ENCODE measurements at places on chromosomes 13 and 19.

GRCh38 chr13:114313061-114313860 lies 1.0 kb upstream of the CHAMP1 start:
- no peak for DNase-seq

- no peak for DNase-seq
Observed at GRCh38 chr19:29329460-29330134, 116.6 kb upstream of the UQCRFS1 start.

GRCh38 chr19:49200238-49200862 lies 42.8 kb downstream of the TRPM4 start:
- no peak for DNase-seq

DNA sequence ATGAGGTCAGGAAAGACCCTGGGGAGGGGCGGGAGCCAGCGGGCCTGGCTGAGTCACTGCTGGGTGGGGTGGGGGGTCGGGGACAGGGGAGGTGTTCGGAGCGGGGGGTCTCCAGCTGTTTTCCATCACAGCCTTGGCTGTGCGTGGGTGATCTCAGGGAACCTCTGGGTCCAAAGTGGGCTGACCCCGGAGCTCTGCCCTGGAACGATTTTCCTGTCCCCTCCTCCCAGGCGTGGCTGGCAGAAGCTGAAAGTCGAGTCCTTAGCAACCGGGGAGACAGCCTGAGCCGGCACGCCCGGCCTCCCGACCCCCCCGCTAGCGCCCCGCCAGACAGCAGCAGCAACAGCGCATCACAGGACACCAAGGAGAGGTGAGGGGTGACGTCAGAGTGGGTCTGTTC lies 10.6 kb downstream of the TRIP10 start:
- no peak for DNase-seq

DNA sequence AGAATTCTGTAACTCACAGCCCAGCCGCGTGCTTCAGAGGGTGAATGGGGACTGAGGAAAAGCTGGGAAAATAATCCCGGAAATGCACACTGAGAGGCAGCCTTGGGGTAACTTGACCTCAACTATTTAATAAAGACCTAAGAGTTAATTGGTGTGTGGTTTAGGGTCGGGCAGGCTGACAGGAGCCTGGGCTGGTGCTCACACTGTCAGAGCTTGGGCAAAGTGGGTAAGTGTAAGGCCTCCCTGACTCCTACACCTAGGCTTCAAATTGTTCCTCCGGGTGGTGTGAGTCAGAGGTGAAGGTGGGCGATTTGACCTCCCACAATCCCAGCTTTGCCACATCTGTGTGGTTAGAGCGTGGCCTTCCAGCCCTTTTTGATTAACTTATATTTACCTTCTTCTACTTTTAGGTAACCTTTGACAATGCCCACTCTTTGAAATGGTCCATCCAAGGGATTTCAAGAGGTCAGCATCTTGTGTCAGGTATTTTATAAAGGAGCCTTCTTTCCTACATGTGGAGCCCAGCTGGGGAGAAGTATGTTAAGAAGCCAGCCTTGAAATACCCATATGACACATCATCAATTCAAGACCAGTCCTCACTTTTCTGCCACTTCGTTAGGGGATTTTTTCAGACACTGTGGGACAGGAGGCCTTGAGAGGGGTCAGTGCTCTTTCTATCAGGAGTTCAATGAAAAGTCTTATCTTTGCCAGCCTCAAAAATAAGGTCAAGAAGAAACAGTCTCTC lies 114.2 kb downstream of the NUFIP1 start:
- no peak for DNase-seq

DNA sequence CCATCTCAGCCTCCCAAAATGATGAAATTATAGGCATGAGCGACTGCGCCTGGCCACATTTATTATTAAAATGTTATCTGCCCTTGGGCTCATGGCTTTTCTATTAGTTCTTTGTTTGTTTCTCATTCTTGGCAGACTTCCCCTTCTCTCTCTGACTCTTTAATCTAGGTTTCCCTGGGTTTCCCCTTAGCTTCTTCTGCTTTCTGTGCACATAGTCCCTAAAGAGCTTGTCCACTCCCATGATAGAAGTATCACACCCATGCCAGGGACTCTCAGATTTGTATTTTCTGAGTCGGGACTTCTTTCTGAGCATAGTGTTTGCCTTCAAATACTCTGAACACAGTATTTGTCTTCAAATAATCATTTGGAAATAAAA lies 38.6 kb upstream of the ITM2B start:
- no peak for DNase-seq

DNA sequence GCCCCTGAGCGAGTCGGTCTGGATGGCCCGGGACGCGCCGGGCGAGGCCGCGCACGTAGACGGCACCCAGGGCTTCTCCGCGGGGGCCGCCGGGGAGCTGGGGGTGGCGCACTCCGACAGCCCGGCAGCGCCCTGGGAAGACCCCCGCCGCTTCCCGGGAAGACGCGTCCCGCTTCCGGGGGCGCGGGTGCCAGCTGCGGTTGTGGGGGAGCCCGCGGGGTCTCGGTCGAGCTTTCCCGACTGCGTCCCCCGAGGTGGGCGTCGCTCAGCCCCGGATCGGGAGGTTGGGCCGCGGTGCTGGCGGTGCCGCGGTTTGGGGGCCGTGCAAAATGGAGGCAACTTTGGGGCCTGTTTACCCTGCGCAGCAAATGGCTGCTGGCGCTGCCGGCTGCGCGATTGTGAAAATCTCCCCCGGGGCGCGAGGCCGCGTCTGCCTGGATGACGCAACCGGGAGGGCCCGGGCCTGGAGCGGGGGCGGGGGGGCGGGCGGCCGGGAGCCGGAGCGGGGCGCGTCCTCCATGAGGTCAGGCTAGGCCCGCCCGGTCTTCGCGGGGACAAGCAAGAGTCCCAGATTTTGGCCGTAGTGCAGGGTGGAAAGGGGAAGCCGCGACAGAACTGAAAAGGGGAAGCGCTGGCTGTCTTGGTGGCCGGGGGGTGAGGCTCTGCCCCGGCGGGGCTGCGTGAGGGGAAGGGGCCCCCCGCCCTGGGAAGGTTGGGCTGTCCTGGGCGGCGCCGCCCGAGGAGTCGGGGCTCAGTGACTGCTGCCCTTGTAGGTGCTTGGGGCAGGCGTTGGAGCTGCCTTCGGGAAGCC lies 11.3 kb downstream of the PEAK3 start:
- peak; percentile 43 for DNase-seq
